ENCODE measurements at places on chromosomes 4 and X. TPM values are rescaled to one million over a fixed set of nuclear protein-coding genes. Genes with fewer than 3 reads are reported as not detected.

Gene DGKK
- not detected for total RNA-seq

Gene HNRNPH2
- 66.1 TPM for total RNA-seq

Gene GAGE12F
- total RNA-seq: not detected

Gene UGT2B15
- 0.06 TPM for total RNA-seq

Gene ATP2B3
- 0.10 TPM for total RNA-seq

Gene AKAP4
- total RNA-seq: not detected

Gene FGFBP1
- total RNA-seq: 4.3 TPM

Gene H2BW2
- not detected for total RNA-seq

Gene KCNE5
- total RNA-seq: 0.13 TPM

Gene UBA6
- total RNA-seq: 16.5 TPM

Gene CENPVL2
- not detected for total RNA-seq

Gene GPR173
- 0.01 TPM for total RNA-seq

Gene CSAG2
- total RNA-seq: not detected

Gene F9
- not detected for total RNA-seq

Gene GAGE12E
- total RNA-seq: not detected

Gene SMIM43
- total RNA-seq: 0.22 TPM

Gene PASD1
- not detected for total RNA-seq

Gene HTN1
- total RNA-seq: not detected

Gene GPR34
- 0.11 TPM for total RNA-seq

Gene USP17L28
- not detected for total RNA-seq

Gene MAPK10
- total RNA-seq: 0.45 TPM

Gene SYP
- 3.1 TPM for total RNA-seq

Gene MAGEA12
- 0.16 TPM for total RNA-seq

Gene ADGRL3
- 0.03 TPM for total RNA-seq

Gene TMPRSS11B
- not detected for total RNA-seq

Gene IKBKG
- total RNA-seq: 45.1 TPM

Gene TCEANC
- 0.91 TPM for total RNA-seq

Gene DGAT2L6
- total RNA-seq: not detected
